Thymus (tissue), 14 donors: ENCODE measurements at places on chromosomes 2 and 18. TPM values are rescaled to one million over a fixed set of nuclear protein-coding genes. Genes with fewer than 3 reads are reported as not detected.

Gene PKDCC
- total RNA-seq, result 77.8 TPM

- DNase-seq, result no peak
Measured at GRCh38 chr2:203461746-203462145, 73.4 kb downstream of the RAPH1 start.

GRCh38 chr2:239895116-239895515 is 130.0 kb downstream of the NDUFA10 start:
- DNase-seq, result no peak

GRCh38 chr2:189338115-189338514 is 103.2 kb upstream of the WDR75 start:
- DNase-seq, result no peak
